Activated naive CD4-positive, alpha-beta T cell treated with anti-CD3 and anti-CD28 coated beads, Interleukin-2, amount 10 ng/mL, durations not matched to agents 7 days and 5 days (primary cell): ENCODE measurements at places on chromosomes 5 and 9.

DNA sequence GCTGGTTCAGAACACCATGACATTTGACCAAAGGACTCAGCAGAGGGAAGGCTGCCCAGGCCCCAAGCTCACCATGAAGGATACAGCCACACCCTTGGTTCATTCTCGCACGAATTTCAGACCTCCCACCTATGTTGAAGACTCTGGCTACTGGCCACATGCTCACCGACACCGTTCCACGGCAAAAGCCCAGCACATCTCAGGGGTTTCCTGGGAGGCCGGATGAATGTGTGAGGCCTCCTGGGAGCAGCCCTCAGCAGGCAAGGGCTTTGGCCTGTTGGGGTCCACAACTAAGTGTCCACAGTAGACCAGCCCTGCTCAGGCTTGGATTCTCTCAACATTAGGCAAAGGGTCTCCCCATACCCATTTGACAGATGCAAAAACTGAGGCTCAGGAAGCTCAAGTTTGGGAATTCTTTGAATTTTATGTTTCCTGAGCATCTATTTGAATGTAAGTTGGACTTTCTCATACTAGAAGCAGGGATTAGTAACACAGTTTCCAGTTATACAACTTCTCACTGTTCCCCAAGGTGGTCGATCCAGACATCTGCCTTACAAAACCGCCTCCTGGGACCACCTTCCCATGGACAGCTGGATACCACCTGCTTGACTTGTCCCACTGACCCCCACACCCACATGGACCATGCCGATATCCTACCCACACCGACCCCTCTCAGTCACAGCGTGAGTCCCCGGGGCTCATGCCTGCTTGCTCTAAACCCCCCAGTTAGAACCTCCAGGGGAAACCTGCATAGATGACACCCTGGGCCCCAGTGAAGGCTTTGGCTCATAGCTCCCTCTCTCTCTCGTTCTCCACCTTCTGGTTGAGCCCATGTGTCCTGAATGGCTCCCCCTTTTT is 27.9 kb downstream of the CCT5 start:
- no peak for DNase-seq

DNA sequence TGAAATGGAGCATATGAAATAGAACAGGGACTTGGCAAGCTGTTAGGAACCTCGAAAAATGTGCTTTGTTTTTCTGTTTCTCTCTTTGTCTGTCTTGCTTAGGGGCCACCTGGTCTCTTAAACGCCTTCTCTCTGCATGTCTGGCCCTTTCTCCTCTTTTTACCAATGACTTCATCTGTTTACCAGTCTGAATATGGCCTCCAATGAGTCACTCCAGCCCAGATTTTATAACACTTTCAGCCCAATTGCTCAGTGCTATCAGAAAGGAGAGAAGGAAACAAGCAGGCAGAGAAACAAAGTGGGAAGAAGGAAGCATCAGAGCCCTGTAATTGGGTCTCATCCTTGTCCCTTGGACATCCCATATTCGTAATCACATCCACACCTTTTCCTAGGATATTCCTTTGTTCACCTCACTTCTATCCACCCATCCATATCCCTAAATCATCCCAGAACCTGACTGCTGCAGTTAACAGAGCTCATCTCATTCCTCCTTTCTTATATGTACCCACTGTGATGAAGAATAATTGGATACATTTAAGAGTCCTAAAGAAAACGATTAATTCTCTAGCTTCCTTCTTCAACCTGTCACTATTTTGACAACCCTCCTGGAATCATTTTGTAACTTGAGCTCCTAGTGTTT is 151.8 kb upstream of the GPR151 start:
- no peak for DNase-seq

- no peak for DNase-seq
These were observed 53.0 kb upstream of the C6 start for GRCh38 chr5:41266377-41266776.

DNA sequence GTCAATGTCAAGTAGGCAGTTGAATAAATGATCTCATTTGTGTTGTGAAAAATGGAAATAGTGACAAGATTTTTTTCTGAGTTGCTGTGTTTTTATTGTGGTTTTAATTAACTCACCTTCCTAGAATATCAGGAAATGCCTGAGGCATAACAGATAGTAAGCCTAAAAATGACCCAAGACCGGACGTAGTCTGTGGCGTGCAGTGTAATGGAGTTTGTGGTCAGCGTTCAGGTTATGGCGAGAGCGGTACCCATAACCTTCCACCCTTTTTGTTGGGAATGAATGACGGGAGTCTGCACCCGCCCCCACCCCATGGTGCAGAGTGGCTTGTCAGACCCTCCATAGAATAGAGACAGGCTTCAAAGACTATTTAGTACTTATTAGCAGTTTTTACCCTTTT is 119.3 kb downstream of the GALNT10 start:
- DNase-seq, result no peak

GRCh38 chr9:4792054-4792571 is 631 bp upstream of the RCL1 start:
- no peak for DNase-seq

GRCh38 chr5:36462295-36463021 is 143.9 kb upstream of the SLC1A3 start:
- DNase-seq, result no peak

DNA sequence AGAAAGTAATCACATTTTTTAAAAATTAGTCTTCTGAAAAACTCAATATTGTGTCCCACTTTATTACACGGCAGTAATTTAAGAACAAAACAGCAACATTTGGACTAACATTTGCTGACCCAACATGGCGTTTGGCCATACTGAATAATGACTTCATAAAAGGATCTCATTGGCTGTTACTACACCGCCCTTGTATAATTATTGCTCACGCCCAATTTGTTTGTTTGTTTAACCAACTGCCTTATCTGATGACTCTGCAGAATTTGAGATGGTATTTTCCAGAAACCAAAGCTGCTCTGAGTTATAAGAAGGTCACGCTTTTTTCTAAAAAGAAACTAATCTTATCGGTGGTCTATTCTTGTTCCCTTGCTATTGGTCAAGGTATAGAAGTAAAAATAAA is 200.2 kb upstream of the TARS1 start:
- no peak for DNase-seq

DNA sequence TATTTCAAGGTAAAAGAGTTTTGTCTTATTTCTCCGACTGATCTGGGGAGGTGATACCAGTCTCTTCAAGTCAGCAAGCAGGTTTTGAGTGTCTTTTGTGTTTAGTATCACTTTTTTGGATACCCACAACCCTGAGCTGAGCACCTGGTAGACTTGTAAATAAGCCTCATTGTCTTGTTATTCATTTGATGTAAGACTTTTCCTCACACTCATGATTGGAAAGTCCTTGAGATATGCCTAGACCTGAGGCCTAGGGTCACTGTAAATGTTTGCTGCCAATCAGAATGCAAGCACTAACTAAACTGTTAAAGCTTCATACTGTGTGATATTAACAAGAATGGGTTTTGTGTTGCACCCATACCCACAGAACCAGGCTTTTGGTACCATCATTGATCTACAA is 100.7 kb upstream of the CKMT2 start:
- DNase-seq, result no peak

DNA sequence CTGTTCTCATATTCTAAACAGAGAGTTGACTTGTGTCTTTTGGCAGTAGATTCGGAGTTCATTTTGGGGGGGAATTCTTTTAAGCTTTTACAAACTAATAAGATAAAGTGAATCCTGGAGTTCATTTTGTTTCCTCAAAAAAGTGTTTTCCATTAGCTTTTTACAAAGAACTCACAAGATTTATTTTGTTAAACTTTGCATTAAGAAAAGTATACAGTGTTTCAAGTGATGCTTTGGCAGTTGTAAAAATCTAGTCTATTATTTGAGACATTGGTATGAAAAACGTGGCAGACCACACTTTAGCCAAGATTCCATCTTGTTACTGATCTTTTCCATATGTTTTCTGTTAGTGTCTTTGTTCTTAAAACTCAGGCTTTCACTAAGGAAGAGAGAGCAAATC is 1.2 kb upstream of the OMD start:
- no peak for DNase-seq

GRCh38 chr9:89489548-89490530 is 8.1 kb downstream of the SEMA4D start:
- no peak for DNase-seq

DNA sequence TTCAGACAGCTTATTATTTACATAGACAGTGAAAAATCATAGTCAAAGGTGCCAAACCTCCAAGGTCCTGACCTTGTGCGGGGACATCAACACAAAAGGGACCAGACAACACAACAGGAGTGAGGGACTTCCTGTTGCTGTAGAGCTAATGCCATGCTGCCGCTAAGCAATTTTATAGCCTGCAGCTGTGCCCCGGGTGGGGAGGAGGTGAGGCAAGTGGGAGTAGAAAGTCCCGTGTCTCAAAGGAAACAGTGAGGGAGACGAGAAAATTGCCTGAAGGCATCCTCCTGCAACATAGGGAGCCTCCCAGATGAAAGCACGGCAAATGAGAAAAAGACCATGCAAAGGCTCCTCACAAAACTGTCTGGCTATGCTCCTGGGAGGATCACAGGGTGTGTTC is 58.8 kb downstream of the CAAP1 start:
- no peak for DNase-seq
